Stimulated activated CD8-positive, alpha-beta memory T cell treated with anti-CD3 and anti-CD28 coated beads, Interleukin-7, amount 100 ng/mL, for 48 hours (primary cell): ENCODE measurements at places on chromosomes 1 and 21.
A peak's percentile ranks its signal among the peaks of the same experiment; 100 is the strongest.

DNA sequence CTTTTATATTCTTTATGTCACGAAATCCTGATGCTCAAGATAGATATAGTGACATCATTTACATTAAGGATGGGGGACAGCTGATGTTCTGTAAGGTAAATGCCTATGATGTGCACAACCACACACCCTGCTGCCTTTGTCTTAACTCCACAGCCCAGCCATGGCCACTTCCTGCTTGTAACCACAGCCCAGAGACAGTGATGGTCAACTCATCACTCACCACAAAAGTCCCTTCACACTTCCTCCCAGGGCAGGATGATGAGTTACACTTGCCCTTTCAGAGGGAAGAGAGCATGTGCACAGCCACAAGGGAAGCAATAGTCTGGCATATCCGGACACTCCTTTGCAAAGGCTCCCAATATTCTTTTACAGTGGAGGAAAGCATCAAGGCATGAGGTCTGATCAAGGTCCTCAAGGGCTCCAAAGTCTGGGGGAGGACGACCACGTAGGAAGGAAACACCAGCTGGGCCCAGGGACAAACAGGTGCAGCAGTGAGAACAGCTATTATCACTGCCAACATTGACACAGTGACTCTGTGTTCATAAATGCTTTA, 53.8 kb downstream of the PLPP3 start:
- DNase-seq: peak; percentile 1

DNA sequence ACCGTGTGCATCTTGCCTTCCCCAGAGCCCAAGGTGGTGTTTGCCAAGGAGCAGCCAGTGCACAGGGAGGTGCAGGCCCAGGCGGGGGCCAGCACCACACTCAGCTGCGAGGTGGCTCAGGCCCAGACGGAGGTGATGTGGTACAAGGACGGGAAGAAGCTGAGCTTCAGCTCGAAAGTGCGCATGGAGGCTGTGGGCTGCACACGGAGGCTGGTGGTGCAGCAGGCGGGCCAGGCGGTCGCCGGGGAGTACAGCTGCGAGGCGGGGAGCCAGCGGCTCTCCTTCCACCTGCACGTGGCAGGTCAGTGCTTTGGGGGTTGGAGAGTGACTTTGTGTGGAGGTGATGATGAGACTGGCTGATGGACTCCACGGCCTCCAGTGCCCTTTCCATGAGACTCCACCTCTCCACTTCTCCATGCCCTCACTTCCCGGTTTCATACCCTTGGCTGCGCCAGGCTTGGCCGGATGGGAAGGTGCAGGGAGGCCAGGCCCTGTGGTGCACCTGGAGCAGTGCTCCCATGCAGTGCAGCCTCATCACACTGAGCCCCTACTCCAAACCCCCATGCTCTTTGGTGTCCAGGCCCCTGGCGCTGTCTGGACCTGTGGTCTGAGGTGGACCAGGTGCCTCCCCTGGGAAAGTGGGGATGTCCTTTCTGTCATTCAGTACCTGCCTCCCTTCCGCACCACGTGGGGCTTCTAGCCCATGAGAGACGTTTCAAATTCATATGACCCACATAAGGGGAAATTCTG, 49.0 kb downstream of the OBSCN start:
- no peak for DNase-seq

GRCh38 chr1:156596426-156596825, 4.8 kb downstream of the NAXE start:
- no peak for DNase-seq

DNA sequence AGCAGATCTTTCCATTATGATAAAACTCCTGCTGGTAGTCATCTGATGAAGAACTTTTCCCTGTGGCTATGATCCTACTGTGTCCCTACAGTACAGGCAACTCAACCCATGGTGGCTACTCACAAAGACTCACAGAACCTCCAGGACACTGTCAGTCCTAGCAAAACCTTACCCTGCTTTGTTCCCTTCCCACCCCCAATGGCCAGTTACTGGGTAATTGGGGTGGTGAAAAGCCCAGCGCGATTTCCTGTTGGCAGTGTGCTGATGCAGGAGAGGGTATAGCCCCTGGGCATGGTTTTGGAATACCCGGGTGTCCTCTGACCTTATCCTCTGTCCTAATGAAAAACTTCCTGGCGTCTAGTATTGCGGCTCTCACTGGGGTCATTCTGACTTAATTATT, 533 bp upstream of the RGL1 start:
- no peak for DNase-seq

GRCh38 chr1:188986745-188987417, 1490.8 kb downstream of the BRINP3 start:
- DNase-seq: no peak

GRCh38 chr1:235502601-235503402, 1.4 kb downstream of the B3GALNT2 start:
- no peak for DNase-seq

GRCh38 chr1:63690966-63691700, 82.7 kb upstream of the ROR1 start:
- DNase-seq: no peak
